Karpas-422 (cell line): ENCODE measurements at places on chromosomes 1 and 21. TPM values are rescaled to one million over a fixed set of nuclear protein-coding genes. Genes with fewer than 3 reads are reported as not detected.

The KRTAP10-9 gene
- total RNA-seq: not detected in 2 replicates

The PRDX6 gene
- 107 and 232 TPM in 2 replicates for total RNA-seq

The CD1D gene
- 7.1 and 7.2 TPM in 2 replicates for total RNA-seq

DNA sequence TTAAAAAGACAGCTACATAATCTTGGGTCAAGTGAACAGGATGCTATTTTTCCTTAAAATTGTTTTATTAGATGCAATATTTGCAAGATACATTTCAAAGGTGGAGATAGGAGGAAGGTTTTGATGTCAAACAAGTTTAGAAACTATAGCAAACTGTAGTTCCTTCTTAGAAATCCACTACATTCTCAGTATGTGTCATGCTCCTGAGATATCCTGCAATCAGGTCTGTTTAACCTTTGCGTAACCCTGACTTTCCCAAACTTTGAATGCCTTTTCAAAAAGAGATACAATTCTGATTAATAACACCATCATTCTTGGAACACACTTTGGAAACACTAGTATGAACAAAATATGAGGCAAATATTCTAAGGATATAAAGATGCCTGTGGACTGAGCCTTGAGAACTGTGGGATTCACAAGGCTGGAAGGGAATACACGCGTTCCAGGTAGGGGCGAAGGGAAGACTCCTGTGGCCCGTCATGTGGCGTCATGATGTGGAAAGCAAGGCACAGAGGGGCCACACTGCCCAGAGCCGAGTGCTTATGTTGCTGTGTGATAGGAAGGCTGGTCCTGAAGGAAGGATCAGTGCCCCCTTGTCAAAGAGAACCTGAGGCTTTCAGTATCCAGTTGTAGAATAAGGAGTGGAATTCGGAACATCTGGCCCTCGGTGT, 19.6 kb upstream of the TARBP1 start:
- H3K36me3 ChIP-seq: no peaks in the 10 kb centered on the region
- H3K4me3 ChIP-seq: peak overlapping the region; percentile 29; the same call in 1 of the 2 replicates

DNA sequence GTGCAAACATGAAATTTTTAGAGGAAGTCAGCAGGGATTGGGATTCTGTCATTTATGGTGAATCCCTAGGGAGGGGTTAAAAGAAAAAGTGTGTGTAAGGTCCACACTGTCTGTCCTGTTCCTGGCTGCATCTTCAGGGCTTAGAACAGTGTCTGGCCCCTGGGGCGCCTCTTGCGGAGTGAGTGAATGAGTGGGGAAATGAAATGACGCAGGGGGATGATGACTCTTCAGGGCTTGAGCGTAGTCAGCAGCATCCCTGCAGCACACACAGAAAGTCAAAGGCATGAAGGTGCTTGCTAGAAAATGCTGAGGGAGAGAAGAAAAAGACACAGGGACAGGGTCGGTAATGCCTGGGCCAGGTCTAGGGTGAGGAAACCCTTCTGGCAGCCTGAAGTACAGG, 57.8 kb downstream of the PGBD5 start:
- no peaks in the 10 kb centered on the region for H3K36me3 ChIP-seq
- H3K27me3 ChIP-seq: no peaks in the 10 kb centered on the region
- DNase-seq: no peak
- no peak overlapping the region for H3K27ac ChIP-seq
- H3K4me1 ChIP-seq: no peaks in the 10 kb centered on the region

- H3K27me3 ChIP-seq: no peaks in the 10 kb centered on the region
- H3K4me3 ChIP-seq: no peak overlapping the region
- DNase-seq: no peak
- H3K27ac ChIP-seq: no peak overlapping the region
Measured at GRCh38 chr1:183889095-183889494, 84.2 kb downstream of the RGL1 start.

DNA sequence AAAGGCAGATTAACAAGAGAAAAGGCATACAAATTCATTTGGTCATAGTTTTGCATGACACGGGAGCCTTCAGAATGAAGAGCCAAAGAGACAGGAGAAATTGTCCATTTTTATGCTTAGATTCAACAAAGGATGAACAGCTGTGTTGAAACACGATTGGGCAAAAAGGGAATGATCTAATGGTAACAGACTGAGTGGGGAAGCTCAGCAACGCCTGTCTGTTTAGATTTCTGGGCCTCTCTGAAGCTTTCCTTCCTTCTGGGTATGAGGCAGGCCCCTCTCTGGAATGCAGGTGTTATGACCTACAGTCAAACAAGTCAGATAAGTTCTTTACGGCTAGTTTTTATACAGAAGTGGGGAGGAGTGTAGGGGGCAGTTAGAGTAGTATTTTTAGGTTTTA, 154.6 kb downstream of the RGS7 start:
- H3K4me3 ChIP-seq: no peak overlapping the region
- H3K36me3 ChIP-seq: no peaks in the 10 kb centered on the region
- DNase-seq: no peak
- H3K27ac ChIP-seq: no peak overlapping the region

GRCh38 chr1:24018611-24019580, 38.8 kb upstream of the SRSF10 start:
- H3K4me3 ChIP-seq: no peak overlapping the region
- 0 out of 2 replicates have a peak, but pooled peaks cover 3% of the 10 kb centered on the region for H3K4me1 ChIP-seq
- no peak for DNase-seq
- no peaks in the 10 kb centered on the region for H3K27me3 ChIP-seq
- H3K27ac ChIP-seq: no peak overlapping the region

DNA sequence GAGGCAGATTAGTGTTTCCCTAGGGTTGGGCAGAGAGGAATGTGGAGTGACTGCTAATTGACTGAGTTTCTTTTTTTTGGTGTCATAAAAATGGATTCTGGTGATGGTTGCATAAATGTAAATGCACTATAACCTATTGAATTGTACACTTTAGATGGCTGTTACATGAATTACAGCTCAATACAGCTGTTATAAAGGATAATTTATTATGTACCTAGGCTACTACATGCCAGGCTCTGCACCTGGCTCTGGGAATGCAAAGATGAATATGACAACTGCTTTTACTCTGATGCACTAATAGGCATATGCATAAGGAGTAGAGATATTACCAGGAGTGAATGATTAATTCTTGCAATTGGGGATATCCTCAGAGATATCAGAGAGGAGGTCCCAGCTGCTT, 345.3 kb downstream of the PTBP2 start:
- H3K4me1 ChIP-seq: no peaks in the 10 kb centered on the region
- H3K27me3 ChIP-seq: no peaks in the 10 kb centered on the region
- no peaks in the 10 kb centered on the region for H3K36me3 ChIP-seq

DNA sequence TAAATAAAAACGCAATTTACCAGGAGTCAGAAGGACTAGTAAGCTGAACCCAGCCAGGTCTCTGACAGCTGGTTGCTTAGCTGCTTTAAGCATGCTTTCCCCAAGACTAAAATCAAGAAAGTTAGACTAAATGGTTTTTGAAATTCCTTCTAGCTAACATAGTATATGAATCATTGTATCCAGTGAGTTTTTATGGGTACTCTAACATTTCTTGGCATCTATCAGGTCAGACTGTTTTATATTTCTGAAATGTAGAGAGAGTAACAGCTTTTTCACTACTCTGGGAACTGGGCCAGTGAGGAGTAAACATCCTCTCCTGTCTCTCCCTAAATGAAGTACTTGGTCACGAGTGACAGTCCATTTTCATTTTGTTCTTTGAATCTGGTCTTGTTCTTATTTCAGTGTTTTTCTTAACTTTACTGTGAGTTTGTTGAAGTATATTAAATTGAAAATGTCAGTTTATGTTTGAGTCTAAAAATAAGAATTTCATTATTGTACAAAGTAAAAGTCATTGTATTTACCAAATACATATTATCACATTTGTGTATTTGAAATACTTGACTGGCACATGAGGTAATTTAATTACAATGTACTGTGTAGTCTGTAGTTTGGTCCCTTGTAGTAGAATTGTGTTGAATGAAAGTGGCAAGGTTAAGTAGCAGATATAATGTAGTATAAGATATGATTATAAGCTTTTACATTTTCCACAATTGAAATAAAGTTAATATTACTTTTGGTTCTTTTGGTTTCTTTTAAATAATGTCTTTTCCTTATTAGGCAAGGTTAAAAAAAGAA, 47.6 kb downstream of the PKN2 start:
- peaks cover 23% of the 10 kb centered on the region for H3K36me3 ChIP-seq
- no peak for DNase-seq
- no peak overlapping the region for H3K27ac ChIP-seq

DNA sequence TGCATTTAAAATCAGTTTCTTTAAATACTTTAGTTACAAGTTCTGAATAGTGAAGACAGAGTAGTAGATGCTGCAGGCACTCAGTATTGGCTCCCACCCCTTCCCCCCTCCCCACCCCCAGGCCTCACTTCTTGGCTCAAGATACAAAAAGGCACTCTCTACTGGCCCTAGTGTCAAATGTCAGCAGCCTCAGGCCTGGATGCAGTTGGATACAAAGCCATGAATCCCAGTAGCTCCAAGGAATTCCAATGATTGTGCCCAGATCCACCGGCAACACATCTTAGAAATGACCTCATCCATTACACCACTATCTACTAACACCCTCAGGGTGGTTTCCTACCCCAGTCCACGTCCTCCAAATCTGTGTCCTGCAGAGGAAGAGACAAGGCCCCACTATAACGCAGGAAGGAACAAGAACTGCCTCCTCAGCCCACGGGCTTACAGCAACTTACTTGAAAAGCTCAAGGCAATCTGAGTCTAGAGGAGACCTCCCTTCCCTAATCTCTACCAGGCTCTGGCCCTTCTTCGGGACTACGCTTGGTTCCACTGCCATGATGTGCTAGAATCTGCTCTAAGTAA, 17.6 kb downstream of the ACADM start:
- peaks cover 50% of the 10 kb centered on the region for H3K36me3 ChIP-seq
- no peaks in the 10 kb centered on the region for H3K27me3 ChIP-seq
- DNase-seq: no peak
- H3K4me3 ChIP-seq: no peak overlapping the region

DNA sequence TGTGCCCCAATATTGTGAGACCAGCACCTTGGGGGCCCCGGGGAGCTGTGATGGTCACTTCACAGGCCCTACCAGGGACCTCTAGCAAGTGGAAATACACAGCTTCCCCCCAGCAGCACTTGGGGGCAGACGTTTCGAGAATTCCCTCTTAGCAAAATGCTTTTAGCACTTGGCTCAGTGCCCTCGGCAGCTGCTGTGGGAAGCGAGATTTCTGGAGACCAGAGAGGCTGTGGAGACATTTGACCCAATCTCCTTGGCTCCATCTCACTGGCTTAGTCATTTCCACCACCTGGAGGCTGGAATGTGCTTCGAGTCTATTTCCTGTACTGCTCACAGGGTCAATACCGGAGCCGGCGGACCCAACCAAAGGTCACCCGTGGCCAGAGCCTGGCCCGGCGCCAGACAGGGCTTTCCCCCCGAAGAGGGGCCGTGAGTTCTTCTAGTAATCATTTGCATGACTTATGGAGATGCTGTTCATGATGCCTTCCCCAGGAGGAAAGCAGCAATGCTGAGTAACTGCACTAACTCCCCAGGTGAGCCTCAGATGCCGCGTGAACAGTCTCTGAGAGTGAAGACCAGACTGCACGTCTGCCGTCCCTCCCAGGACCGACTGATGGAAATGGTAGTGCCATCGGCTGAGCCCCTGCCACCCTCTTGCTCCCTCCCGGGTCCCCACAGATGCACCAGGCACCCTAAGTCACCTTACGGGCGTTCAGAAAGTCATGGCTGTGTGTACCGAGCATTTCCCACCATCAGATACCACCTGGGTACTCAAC, 4.4 kb upstream of the C2CD2 start:
- no peaks in the 10 kb centered on the region for H3K4me1 ChIP-seq
- H3K27me3 ChIP-seq: no peaks in the 10 kb centered on the region
- no peak for DNase-seq
- H3K27ac ChIP-seq: no peak overlapping the region
- no peak overlapping the region for H3K4me3 ChIP-seq
- H3K36me3 ChIP-seq: no peaks in the 10 kb centered on the region

- peaks cover 32% of the 10 kb centered on the region; the same call in 1 of the 2 replicates for H3K36me3 ChIP-seq
- H3K27me3 ChIP-seq: no peaks in the 10 kb centered on the region
- DNase-seq: peak; percentile 95
- peaks cover 64% of the 10 kb centered on the region for H3K4me1 ChIP-seq
- peak within 1 kb of the TSS; percentile 98 for H3K4me3 ChIP-seq
Measured at GRCh38 chr1:161117759-161118581, at the start of the genes NIT1 and PFDN2. Gene NIT1 (plus strand): TSS chr1:161118105. CDS start chr1:161118177, 72 bp downstream. Gene PFDN2 (minus strand): TSS chr1:161118037. CDS start chr1:161118026, 11 bp downstream.

DNA sequence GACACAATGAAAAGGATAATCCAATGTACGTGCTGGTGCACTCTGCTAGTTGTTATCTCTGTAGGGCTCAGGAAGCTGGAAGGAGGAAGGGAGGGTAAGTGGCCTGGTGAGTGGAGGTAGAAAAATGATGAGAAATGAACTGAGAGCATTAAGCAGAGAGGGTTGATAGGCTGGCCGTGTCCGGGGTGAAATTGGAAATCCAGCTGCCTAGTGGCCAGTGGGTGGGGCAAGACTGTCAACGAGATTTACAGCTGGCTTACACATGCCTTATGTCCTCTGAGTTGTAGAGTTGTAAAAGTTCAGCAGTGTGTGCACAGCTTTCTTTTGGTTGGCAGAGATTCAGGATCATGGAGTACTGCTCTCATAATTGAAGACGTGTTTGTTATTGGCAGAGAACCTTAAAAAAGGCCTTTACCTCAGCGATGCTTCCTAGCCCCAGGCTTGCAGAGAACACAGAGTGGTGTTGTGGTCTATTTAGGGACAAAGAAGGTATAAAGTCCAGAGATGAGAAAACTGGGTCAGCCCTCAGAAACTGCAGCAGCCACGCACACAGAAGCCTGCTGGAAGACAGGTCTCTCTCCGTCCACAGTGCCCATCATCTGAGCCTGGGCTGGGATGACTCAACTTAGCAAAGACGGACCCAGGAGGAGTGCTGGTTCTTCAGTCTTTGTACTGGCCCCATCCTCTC, 132.4 kb downstream of the EDEM3 start:
- H3K27ac ChIP-seq: no peak overlapping the region
- 0 out of 2 replicates have a peak, but pooled peaks cover 5% of the 10 kb centered on the region for H3K27me3 ChIP-seq
- H3K36me3 ChIP-seq: no peaks in the 10 kb centered on the region
- DNase-seq: no peak

DNA sequence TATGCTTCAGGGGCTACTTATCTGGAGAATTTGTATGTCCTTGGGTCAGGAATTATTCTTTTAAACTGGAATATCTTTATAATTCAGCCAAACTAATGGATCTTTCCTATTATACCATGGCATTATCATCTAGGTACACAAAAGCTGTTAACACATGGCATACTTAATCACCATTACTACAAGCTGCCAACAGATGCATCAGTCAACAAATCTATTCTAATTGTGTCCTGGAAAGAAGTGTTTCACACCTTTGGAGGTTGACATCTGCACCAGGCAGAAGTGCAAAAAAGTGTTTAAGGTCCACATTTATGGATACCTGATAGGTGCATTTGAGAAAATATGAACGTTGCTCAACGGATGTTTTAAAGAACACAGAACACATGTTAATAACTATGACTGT, 470.2 kb upstream of the ADGRL2 start:
- no peaks in the 10 kb centered on the region for H3K4me1 ChIP-seq
- no peak overlapping the region for H3K4me3 ChIP-seq
- H3K36me3 ChIP-seq: no peaks in the 10 kb centered on the region
- no peaks in the 10 kb centered on the region for H3K27me3 ChIP-seq
- H3K27ac ChIP-seq: no peak overlapping the region
- no peak for DNase-seq

DNA sequence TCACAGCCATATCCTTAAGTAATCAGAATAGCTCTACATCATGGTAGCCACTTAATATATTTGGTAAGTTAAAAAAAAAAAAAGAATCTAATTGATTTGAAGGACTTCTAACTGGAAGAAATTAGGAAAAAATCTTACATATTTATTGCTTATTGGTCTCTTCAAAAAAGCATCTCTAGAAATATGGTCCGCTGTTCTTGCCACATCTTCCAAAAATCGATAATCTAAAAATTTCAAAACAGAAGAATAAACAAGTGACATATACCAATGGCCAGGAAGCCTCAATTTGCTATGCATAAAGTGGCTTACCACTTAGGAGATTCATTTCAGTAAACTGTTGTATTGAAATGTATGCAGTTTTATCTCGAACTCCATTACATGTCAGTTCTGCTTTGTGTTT, 2.3 kb downstream of the ZNHIT6 start:
- H3K4me1 ChIP-seq: peaks cover 17% of the 10 kb centered on the region
- 0 out of 2 replicates have a peak overlapping the region, but pooled peaks have one; percentile 6 for H3K4me3 ChIP-seq
- no peaks in the 10 kb centered on the region for H3K27me3 ChIP-seq
- no peak overlapping the region for H3K27ac ChIP-seq
